ENCODE measurements at places on chromosomes 4 and X. TPM values are rescaled to one million over a fixed set of nuclear protein-coding genes. Genes with fewer than 3 reads are reported as not detected.

Gene EPGN
- total RNA-seq, result not detected

Gene EVC2
- total RNA-seq, result 9.9 TPM

Gene COX7B2
- not detected for total RNA-seq

DNA sequence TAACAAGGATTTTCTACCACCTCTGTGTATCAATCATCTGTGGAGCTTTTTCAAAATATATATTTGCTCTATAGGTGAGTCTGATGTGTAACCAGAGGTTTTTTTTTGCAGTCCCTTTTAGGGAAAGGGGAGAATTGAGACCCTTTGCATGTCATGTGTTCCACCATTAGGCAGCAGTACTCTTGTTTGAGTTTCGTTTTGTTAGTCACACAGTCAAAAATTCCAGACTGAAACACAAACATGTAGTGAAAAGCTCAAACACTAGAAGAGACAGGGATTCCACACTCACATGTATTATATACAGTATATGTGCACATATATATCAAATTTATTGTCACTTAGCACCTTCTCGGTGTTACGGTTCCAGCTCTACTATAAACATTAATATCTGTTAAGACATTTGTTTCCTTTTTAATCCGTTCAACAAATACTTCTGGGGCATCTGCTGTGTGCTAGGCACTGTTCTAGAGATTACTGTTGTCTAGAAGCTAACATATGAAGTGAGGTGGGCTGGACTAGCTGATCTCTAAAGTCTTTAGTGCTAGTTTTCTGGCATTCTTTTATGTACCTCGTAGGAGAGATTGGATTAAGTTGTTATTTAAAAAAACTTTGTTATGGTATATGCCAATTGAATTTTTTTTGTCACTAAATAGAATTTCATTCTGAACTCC is 5.5 kb downstream of the USP9X start:
- no peak for DNase-seq

GRCh38 chr4:42927946-42928345 is 35.4 kb downstream of the GRXCR1 start:
- no peak for DNase-seq

DNA sequence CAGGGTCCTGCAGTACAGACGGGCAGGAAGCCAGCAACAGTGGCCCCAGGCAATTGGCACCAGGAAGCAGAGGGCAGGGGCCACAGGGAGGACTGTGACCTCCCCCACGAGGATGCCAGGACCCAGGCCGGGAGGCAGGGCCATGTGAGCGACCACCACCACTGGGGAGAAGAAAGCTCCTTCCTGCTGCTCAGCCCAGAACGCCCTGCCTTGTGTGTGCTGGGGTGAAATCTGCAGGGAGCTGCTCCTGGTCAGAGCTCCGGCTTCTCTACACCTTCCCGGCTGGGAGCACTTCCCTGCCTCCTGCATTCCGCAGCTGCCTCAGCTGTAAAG is 100.4 kb downstream of the HMX1 start:
- DNase-seq, result no peak

DNA sequence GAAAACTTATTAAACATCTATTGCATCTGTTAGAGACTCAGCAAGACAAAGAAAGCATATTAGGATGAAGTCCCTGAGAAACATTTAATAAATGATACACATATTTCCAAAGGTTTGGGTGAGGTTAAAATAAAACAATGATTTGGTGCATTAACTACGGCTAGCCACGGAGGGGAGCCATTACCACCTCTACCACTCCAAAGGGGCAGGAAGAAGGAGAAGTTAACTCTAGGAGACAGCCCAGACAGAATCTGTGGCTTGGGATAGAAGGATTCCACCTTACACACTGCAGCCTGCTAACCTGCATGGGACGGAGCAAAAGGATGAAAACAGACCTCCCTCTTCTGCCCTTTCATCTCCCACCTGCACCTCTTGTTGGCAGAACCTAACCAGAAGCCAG is 189.1 kb upstream of the C1QTNF7 start:
- peak; percentile 24 for DNase-seq

Measured in SJCRH30 (cell line).